ENCODE measurements at places on chromosomes 16 and 17. TPM values are rescaled to one million over a fixed set of nuclear protein-coding genes. Genes with fewer than 3 reads are reported as not detected.

DNA sequence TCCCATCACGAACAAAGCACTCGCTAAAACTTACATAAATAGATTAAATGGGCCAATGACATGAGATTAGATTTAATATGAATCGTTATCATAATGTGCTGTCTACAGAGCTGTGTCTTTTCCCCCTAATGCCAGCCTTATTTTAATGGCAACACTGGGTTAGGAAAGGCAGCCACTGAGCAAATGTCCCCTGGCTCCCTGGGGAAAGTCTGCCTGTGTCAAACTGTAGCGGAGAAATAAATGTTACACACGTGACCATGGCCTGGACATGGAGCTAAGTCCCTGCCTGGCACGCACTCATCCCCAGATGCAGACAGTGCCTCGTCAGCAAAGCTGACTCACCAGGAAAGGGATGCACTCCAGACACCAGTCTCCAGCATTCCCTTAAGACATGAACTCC is 61.3 kb upstream of the SDK2 start:
- H3K27me3 ChIP-seq: peaks cover 14% of the 10 kb centered on the region
- peaks cover 4% of the 10 kb centered on the region for H3K4me1 ChIP-seq
- H3K4me3 ChIP-seq: no peak overlapping the region

GRCh38 chr17:56217921-56218320 is 64.6 kb downstream of the ANKFN1 start:
- no peaks in the 10 kb centered on the region for H3K27me3 ChIP-seq
- H3K4me1 ChIP-seq: no peaks in the 10 kb centered on the region
- no peak for DNase-seq
- H3K4me3 ChIP-seq: no peak overlapping the region

DNA sequence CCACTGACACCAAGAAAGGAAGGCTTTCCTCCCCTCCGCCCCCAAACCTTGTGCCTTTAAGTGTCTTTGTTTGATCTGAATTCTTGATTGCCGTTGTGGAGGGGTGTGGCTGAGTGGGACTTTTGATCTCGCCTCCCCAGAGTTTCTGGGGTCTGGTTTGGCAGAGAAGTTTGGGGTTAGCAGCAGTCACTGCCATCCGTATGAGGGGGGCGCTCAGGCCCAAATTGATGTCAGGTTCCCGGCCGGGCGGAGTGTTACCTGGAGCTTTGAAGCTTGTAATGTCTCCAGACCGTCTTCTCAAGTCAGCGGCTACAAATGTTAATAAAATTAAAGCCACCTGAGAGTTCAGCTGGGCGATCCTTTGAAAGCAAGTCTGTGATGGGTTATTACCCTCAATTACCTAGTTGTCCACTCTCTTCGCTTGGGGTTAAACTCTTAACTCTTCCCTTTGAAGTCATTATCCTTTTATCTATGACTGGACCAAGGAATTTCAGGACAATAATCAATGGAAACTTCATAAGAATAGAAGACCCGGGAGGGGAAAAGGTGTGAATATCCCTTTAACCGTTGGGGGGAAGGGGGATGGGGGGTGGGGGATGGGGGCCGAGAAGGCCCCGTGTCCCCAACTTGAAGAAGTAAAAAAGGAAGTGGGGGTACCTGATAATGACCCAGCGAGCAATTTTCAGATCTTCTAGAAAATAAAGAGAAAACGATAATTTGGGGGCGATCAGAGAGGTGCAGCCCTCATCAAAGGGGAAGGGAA is 31.8 kb upstream of the AXIN2 start:
- no peak for DNase-seq
- no peaks in the 10 kb centered on the region for H3K27me3 ChIP-seq
- no peak overlapping the region for H3K27ac ChIP-seq
- H3K36me3 ChIP-seq: no peaks in the 10 kb centered on the region
- H3K4me3 ChIP-seq: no peak overlapping the region
- no peaks in the 10 kb centered on the region for H3K4me1 ChIP-seq

GRCh38 chr16:1159325-1159972 is 6.5 kb downstream of the CACNA1H start:
- peaks cover 100% of the 10 kb centered on the region for H3K4me1 ChIP-seq
- H3K27me3 ChIP-seq: peaks cover 4% of the 10 kb centered on the region
- DNase-seq: no peak
- peak overlapping the region; percentile 95 for H3K27ac ChIP-seq
- peak overlapping the region; percentile 37 for H3K4me3 ChIP-seq
- no peaks in the 10 kb centered on the region for H3K36me3 ChIP-seq

Gene KRTAP17-1
- not detected for total RNA-seq

GRCh38 chr17:68777243-68777855 is 176.2 kb upstream of the FAM20A start:
- H3K27me3 ChIP-seq: no peaks in the 10 kb centered on the region
- no peaks in the 10 kb centered on the region for H3K4me1 ChIP-seq
- H3K4me3 ChIP-seq: no peak overlapping the region
- no peaks in the 10 kb centered on the region for H3K36me3 ChIP-seq
- H3K27ac ChIP-seq: peak overlapping the region; percentile 52
- peak; percentile 77 for DNase-seq

DNA sequence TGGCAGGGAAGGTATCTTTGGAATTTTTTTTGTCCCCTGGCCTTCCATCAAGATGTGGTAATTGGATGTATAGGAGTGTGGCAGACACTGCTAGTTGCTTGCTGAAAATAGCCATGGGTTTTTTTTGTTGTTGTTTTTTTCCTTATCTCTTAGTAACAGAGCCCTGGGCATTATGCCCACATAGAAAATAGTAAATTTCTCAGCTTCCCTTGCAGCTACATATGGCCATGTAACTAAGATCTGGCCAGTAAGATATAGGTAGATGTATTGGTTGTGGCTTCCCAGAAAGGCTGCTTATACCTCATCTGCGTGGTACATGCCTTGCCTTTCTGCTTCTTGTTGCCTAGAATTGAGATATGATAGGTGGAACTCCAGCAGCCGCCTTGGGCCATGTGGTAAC is 349.9 kb downstream of the CPPED1 start:
- H3K36me3 ChIP-seq: no peaks in the 10 kb centered on the region
- no peak overlapping the region for H3K4me3 ChIP-seq
- no peak for DNase-seq
- H3K27ac ChIP-seq: no peak overlapping the region
- H3K4me1 ChIP-seq: peaks cover 12% of the 10 kb centered on the region

DNA sequence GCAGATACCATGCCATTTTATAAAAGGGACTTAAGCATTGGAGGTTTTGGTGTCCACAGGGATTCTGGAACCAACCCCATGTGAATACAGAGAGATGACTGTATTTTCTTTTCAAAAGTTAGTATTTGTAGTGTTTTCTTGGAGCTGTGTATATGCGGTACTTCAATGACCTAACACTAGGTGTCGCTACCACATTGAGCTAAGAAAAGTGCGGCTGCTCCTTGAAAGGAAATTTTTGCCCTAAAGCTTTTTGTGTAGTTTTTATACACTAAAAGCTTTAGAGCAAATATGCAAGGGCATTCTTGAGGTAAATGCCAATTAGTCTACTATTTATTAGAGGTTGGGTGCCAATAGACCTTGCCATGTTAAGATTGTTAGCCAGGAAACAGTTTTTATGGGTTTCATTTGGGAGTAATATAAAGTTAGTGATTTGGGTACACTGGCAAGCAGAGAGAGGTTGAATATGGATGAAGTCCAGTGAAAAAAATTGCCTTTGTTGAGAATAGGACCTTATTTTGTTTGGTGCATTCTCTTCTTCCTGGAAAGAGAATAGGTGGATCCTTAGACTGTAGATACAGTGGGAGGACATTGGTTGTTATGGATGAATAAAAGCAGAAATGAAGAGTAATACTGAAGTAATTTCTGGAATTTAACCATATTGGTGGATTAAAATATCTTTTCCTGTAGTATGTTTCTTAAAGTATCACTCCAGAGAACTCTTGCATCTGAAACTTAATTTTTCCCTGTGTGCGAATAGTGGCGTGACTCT is 43.3 kb downstream of the BCAS3 start:
- no peaks in the 10 kb centered on the region for H3K27me3 ChIP-seq
- H3K4me3 ChIP-seq: no peak overlapping the region
- no peak for DNase-seq
- no peaks in the 10 kb centered on the region for H3K36me3 ChIP-seq
- H3K4me1 ChIP-seq: no peaks in the 10 kb centered on the region
- no peak overlapping the region for H3K27ac ChIP-seq

DNA sequence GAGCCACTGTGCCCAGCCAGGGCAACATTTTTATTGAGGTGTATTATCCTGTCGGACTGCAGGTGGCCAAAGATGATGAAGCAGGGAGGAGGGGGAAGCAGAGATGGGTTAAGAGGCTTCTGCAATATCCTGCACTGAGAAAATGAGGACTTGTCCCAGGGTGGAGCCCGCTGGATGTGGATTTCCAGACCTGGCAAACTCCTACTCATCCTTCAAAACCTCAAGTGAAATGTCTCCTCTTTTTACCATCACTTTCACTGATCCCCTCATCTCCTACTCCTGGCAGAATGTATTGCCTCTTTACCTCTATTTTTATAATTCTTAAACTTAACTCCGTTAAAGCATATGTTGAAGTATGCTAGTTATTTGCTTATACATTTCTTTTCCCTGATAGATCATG is 60.9 kb downstream of the MGAT5B start:
- H3K4me1 ChIP-seq: no peaks in the 10 kb centered on the region
- no peak overlapping the region for H3K4me3 ChIP-seq
- DNase-seq: no peak
- no peaks in the 10 kb centered on the region for H3K36me3 ChIP-seq
- no peak overlapping the region for H3K27ac ChIP-seq

Gene MCRIP2
- 56.9 TPM for total RNA-seq

- DNase-seq: no peak
- peaks cover 93% of the 10 kb centered on the region for H3K27me3 ChIP-seq
- no peak overlapping the region for H3K27ac ChIP-seq
These were observed 5.0 kb upstream of the SALL1 start for GRCh38 chr16:51155820-51156806.

DNA sequence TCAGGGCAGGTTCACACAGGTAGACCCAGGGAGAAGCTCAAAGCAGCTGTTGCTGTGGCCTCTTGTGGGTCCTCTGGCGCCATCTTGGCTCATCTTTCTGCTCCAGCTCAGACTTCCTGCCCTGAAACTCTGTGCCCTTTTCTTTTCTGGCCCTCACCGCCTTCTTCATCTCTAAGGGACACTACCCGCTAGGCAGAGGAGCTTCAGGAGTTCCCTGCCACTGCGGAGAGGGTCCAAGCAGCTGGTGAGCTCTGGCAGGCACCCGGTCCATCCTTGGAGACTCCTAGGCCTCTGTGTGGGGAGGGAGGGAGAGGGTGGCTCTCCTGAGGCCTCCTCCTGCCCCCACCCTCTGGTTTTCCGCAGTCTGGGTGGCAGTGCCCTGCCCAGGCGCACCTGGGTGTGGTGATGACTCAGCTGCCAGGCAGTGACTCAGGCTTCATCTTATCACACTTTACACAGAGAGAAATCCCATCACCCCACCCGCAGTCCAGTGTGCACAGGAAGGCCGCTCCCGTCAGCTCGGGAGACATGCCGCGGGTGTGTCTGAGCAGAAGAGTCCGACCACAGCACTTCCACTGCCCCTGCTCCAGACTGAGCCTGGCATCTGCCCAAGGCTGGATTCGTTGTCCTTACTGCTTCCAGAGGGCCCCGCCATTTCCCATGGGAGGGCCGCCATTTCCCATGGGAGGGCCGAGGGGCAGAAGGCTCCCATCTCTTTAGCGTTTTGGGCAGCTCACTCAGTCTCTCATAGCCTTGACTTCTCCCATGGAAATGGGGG is 7.3 kb downstream of the NT5C start:
- no peaks in the 10 kb centered on the region for H3K4me1 ChIP-seq
- no peaks in the 10 kb centered on the region for H3K36me3 ChIP-seq
- no peak overlapping the region for H3K27ac ChIP-seq
- no peak overlapping the region for H3K4me3 ChIP-seq
- DNase-seq: no peak
- H3K27me3 ChIP-seq: no peaks in the 10 kb centered on the region

- no peaks in the 10 kb centered on the region for H3K27me3 ChIP-seq
- DNase-seq: no peak
- peaks cover 50% of the 10 kb centered on the region for H3K36me3 ChIP-seq
- H3K4me3 ChIP-seq: no peak overlapping the region
These were observed 82.2 kb downstream of the ABCC6 start for GRCh38 chr16:16141141-16141540.

Gene OR4D1
- total RNA-seq: not detected

DNA sequence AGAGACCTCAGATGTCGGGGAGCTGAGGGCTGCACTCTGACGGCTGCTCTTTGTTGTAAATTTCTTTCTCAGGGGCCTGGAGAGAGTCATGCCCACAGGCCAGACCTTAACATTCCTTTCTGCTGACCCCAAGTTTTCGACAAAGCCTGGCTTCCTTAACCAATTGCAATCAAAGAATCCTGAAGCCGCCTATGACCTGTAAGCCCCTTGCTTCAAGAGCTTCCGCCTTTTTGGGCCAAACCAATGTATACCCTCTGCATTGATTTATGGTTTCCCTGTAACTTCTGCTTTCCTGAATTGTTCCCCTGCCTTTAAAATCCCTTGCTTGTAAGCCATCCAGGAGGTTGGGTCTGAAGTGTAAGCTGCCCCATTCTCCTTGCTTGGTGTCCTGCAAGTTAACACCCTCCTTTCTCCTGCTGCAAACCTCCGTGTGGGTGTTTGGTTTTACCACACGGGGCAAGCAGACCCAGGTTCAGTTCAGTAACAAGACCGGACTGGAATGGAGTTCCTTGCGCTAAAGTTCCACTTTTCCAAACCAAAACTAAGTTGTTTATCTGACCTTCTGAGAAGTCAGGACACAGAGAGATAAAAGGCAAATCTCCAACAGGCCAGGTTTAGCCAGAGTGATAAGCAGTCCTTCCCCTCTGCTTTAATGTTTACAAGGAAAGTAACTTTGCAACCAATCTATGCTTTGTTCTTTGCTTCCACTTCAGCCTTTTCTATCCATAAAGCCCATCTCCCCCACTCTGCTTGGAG is 141.6 kb downstream of the KCNJ12 start:
- H3K27me3 ChIP-seq: no peaks in the 10 kb centered on the region
- no peak for DNase-seq
- H3K4me1 ChIP-seq: peaks cover 2% of the 10 kb centered on the region
- H3K27ac ChIP-seq: no peak overlapping the region
- H3K4me3 ChIP-seq: no peak overlapping the region

GRCh38 chr16:75794426-75794825 is 68.1 kb upstream of the CPHXL start:
- H3K27ac ChIP-seq: no peak overlapping the region
- DNase-seq: no peak
- H3K4me1 ChIP-seq: no peaks in the 10 kb centered on the region
- H3K36me3 ChIP-seq: no peaks in the 10 kb centered on the region
- no peaks in the 10 kb centered on the region for H3K27me3 ChIP-seq
- no peak overlapping the region for H3K4me3 ChIP-seq

Gene IRF8
- 7.8 TPM for total RNA-seq

Gene CRISPLD2
- total RNA-seq: 140 TPM

DNA sequence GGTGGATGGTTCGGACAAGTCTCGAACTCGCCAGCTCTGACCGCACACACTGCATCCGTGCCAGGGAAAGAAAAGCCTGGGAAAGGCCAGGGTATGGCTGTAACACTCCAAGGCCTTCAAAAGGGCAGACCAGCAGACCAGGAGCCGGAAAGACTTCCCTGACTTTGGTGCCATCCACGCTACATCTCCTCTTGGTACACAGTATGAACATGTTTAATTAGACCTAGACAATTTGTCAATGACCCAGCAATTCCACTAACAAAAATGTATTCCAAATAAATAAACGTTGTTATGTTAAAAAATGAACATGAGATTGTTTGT is 637 bp upstream of the HDAC5 start:
- H3K27me3 ChIP-seq: no peaks in the 10 kb centered on the region
- peaks cover 44% of the 10 kb centered on the region for H3K4me1 ChIP-seq
- no peak for DNase-seq
- peak overlapping the region; percentile 95 for H3K4me3 ChIP-seq
- peak overlapping the region; percentile 94 for H3K27ac ChIP-seq
